ENCODE measurements at places on chromosomes 4 and X.
A peak's percentile ranks its signal among the peaks of the same experiment; 100 is the strongest.

DNA sequence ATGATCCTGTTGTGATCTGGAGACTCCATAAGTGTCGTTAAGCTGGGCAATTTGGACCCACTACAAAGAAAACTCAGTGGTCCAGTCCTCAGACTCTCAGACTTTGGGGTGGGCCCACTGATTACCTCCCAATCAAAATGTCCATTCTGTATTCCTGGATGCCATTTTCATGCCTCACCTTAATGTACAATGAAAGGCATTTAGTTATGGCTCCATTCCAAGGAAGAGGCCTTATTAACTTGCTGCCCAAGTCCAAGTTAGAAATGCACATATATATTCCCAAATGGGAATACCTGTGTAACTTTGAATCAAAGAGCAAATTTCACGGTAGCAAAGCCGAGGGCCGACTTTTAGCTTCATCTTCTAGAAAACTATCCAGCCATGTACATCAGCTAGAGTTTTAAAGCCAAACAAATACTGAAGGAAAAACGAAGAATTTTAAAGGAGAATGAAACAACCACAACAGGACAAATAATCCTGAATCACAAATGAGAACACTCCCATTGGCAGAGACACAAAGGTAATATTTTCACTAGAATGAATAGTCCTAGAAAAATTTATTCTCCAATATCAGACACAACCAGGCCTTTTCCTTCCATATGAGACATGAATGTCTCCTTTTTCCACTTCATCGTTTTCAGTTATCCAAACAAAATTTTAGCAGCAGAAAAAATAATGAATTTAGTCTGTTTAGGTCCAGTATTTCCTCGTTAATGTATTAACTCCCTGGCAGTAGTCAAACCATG is 63.7 kb upstream of the HHIP start:
- no peak for DNase-seq

DNA sequence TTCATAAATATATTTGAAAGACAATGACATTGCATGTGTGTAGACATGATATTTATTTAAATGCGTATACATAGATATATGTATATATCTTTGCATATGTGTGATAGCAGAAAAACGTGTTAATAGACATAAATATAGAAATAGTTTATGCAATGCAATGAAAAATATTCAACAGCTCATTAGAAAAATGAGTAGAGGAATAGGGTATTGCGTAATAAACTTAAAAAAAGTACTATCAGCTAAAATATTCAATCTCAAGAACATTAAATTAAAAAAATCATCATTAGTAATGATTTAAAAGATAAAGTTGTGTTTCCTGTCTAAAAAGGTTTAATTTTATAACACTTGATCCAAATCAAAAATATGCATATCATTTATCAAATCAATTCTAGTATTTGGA is 2101.5 kb upstream of the TENM3 start:
- DNase-seq = no peak

DNA sequence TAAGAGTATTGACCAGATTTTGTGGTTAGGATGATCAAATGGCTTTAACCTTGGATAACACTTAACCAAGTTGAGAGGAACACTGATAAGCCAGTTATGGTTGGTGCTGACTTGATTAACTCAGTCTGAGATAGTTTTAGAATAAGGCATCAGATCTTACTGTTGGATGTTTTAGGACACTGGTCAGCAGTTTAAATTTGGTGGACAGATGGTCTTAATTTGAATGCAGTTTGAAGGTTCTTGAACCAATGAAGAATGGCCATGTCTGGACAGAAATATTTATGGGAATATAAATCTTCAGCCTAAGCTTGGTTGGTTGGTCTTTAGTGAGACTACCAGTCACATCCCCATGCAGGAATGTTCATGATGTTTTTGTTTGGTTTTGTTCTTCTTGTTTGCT is 2.6 kb upstream of the GIMD1 start:
- no peak for DNase-seq

DNA sequence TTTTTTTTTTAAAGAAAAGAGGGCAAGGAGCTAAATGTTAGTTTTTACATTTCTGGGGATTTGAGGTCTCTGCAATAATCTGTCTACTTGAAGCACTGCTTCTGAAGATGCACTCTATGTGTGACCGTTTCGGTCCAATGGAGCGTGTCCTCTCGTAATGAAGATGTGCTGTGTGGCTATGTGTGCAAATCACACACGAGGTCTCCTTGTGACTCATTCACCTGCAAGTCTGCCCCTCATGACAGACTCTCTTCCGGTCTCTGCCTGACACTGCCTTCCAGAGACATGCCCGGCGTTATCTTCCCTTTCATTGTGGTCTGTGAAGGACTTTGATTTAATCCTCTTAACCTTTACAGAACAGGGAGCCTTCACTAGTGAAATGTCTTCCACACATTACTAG is 84.3 kb downstream of the TRAM1L1 start:
- no peak for DNase-seq

GRCh38 chrX:10484683-10485247 is 135.6 kb downstream of the MID1 start:
- no peak for DNase-seq

GRCh38 chr4:147136310-147136709 is 190.6 kb upstream of the TTC29 start:
- DNase-seq = no peak

DNA sequence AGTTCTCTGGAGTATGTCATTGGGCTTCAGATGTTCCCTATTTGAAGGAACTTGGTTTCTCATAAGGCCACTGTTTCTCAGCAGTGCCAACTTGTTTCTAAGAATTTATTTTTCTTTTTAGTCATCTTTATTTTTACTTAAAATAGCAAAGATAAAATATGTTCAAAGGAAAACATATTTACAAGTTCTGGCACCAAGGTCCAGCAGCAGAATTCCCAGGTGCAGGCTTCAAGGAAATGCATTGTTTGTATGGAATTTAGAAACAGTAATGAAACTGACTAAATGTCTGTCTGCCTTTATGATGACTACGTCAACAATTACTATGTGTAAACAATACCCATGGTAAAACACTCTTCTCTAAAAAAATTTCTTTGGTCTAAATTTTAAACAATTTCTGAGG is 109.6 kb downstream of the IL15 start:
- no peak for DNase-seq

GRCh38 chr4:181756451-181757095 is 486.6 kb upstream of the TENM3 start:
- DNase-seq = no peak

GRCh38 chrX:7514871-7515599 is 327.9 kb upstream of the VCX start:
- DNase-seq = no peak

GRCh38 chr4:67103001-67103747 is 442.1 kb downstream of the CENPC start:
- DNase-seq = no peak

DNA sequence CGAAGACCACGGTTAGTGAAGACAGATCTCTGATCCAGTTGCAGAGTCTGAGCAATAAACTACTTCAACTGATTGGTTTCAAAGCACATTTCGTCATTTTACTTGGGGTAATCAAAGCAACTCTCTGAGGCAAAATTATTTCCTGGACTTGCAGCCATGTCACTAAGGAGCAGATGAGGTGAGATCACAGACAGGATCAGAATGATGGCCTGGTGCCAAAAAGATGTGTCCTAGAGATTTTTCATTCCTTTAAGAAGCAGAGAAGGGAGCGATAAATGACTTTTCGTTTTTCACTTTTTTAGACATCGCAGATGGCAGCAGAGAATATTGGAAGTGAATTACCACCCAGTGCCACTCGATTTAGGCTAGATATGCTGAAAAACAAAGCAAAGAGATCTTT is 83.9 kb downstream of the PTTG2 start:
- DNase-seq = no peak

- peak; percentile 2 for DNase-seq
Observed at GRCh38 chr4:13988353-13989305, 361.1 kb upstream of the BOD1L1 start.

DNA sequence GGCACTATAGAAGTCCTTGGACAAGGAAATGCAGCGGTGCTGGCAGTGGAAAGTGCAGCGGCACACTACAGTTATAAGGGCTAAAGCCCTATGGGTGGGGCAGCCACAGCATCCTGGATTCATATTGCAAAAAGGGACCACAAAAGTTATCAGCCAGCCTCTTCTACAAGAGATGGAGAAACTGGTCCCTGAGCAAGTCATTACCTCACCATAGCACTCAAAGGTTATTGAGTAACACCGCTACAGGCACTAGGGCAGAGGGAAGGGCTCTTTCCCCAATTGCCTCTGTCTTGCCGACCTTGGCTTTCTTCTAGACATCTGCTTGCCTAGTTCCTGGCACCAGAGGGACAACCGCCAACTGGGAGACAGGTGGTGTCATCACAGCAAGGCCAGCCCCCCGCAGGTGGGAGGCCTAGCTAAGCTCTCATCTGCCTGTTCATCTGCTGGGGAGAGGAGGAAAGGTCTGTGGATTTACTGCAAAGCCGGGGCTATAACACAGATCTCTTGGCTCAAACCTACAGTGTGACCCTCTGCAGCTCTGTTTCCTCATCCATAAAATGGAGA is 600.0 kb downstream of the BCOR start:
- peak; percentile 28 for DNase-seq

GRCh38 chrX:75784680-75785491 is at the start of gene MAGEE2:
MAGEE2 (minus strand) TSS chrX:75785254; CDS start chrX:75785051, 203 bp downstream.
- DNase-seq = no peak

- DNase-seq = no peak
Observed at GRCh38 chr4:85166318-85166717, 199.8 kb upstream of the WDFY3 start.

- no peak for DNase-seq
Observed at GRCh38 chr4:184612074-184612473, 37.2 kb downstream of the CASP3 start.

DNA sequence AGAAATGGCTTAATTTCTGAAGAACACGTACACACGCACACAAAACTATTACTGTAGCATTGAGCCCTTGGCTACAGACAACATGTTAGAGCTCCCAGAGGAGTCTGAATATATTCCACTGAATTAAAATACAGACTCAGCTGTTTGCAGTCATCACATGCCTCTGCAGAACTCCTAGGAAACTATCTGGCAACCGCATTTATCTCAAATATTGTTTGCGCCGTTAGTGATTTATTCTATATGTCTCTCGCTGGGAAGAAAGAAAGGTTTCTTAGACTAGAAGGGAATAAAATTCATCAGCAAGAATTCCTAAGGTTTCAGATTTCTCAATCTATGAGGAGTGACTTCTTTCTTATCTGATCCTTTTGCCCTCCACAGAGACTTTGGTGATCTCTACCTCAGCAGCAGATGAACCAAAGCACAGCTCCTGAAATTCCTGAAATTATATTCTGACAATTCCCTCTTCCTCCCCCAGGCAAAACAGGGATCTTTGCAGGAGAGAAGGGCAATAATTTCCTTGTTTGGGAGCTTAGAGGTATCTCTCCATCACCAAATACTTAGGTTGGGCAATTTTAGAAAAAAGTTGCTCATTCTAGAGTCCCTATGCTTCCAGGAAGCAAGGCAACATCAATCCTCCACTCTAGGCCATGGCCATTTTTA is 199.2 kb downstream of the APBB2 start:
- no peak for DNase-seq

GRCh38 chr4:108072300-108072699 is 82.6 kb downstream of the HADH start:
- no peak for DNase-seq

- no peak for DNase-seq
Observed at GRCh38 chrX:39440799-39441284, 639.6 kb downstream of the MID1IP1 start.

DNA sequence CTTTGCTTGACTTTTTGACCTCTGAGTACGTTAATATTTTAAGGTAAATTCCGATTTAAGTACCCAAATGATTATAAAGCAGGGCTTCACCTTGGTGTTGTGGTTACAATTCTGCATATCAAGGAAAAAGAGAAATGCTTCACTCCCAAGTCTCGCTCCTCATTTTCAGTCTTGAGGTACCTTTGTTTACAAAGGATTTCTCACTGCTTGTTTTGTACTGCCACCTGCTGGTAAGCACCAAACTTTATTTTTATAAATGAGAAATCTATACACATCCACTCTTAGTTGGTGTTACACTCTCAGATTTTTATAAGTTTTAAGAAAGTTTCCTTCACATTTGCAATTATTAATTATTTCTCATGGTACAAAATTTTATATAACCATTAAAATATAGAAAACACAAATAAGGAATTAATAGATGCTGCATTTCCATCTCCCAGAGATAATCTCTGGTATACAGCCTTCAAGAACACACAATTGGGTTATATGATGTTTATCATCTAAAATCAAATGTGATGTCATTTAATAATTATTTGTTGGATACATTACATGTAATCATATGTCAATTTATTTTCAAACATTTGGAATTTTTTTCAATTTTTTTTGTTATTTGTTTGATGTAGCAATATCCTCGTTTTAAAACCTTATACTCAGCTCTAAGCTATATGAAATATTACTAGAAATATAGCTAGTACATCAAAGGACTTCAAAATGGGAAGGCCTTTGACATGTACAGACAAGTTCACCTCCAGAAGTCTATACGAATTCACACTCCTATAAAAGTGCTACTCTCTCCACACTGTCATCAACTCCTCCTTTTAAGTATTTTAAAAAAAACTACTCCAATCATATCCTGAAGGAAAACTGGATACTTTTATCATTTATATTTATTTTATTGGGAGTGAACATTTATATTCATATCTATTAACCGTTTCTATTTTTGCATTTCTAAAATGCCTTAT is 179.9 kb downstream of the KCNIP4 start:
- DNase-seq = no peak

GRCh38 chrX:36957425-36958328 is 50.5 kb upstream of the FAM47C start:
- DNase-seq = no peak

DNA sequence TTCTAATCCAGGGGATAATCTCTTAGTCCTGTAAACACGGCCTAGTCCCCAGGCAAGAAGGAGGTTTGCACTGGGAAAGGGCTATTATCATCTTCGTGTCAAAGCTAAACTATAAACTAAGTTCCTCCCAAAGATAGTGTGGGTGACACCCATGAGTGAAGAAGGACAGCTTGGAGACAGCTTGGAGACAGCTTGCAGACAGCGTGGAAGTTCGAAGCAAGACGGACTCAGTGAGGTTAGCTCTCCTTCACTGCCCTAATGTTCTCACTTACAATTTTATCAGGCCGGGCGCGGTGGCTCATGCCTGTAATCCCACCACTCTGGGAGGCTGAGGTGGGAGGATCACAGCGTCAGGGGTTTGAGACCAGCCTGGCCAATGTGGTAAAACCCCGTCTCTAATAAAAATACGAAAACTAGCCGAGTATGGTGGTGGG is 19.2 kb upstream of the PLCXD1 start:
- DNase-seq = no peak

- no peak for DNase-seq
Observed at GRCh38 chr4:110108422-110108821, 90.0 kb downstream of the ELOVL6 start.

Data from NCI-H446 treated with DMSO at 0.1 percent for 48 hours (cell line).